ENCODE measurements at places on chromosomes 3 and 15. TPM values are rescaled to one million over a fixed set of nuclear protein-coding genes. Genes with fewer than 3 reads are reported as not detected.

DNA sequence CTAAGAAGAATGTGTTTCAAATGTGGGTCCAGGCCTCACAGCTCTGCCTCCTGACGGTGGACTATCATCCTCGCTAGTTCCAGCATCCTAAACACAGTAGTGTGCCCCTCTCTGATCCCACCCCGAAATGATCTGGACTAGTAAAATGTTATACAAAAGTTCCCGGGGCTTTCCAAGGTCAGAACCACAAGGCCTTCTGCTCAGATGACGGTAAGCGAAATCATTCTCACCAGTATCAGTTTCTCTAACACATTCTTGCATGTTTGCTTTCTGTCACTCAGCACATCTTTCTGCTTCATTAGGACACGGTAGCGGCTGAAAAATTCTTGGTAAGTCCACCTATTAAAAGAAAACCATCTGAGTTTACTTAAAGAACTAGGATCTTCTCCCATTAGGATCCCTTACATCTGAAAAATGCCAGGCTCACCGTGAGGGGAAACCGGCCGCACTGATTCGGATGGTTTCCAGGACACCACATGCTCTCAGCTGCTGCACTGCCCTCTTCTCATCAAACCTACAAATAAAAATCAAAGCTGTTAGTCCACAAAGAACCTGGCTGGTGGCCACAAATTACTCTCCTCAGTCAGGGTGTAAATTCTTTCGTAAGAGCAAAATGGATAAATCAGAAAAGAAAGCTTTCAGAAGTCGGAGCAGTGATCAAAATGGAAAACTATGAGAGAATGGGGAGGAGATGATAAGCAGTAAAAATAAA lies 83.9 kb upstream of the MYO5C start:
- no peaks in the 10 kb centered on the region for H3K4me1 ChIP-seq
- peaks cover 44% of the 10 kb centered on the region for H3K36me3 ChIP-seq
- DNase-seq, result no peak
- no peak overlapping the region for H3K27ac ChIP-seq

GRCh38 chr3:68858549-68858948 lies 73.8 kb downstream of the TAFA4 start:
- no peak overlapping the region for H3K4me3 ChIP-seq
- no peak overlapping the region for H3K27ac ChIP-seq
- H3K36me3 ChIP-seq, result no peaks in the 10 kb centered on the region
- H3K27me3 ChIP-seq, result no peaks in the 10 kb centered on the region
- no peak for DNase-seq

GRCh38 chr3:148233403-148233802 lies 464.3 kb upstream of the AGTR1 start:
- no peaks in the 10 kb centered on the region for H3K4me1 ChIP-seq
- DNase-seq, result no peak
- H3K4me3 ChIP-seq, result no peak overlapping the region
- no peaks in the 10 kb centered on the region for H3K27me3 ChIP-seq
- H3K36me3 ChIP-seq, result no peaks in the 10 kb centered on the region

GRCh38 chr3:55723653-55724406 lies 236.7 kb upstream of the WNT5A start:
- no peak overlapping the region for H3K4me3 ChIP-seq
- DNase-seq, result no peak
- no peaks in the 10 kb centered on the region for H3K36me3 ChIP-seq

GRCh38 chr15:83436513-83437158 lies 10.5 kb upstream of the SH3GL3 start:
- H3K4me1 ChIP-seq, result no peaks in the 10 kb centered on the region
- no peak overlapping the region for H3K4me3 ChIP-seq

The IL16 gene
- 39.3 TPM for total RNA-seq

The SAMMSON gene
- total RNA-seq, result not detected

DNA sequence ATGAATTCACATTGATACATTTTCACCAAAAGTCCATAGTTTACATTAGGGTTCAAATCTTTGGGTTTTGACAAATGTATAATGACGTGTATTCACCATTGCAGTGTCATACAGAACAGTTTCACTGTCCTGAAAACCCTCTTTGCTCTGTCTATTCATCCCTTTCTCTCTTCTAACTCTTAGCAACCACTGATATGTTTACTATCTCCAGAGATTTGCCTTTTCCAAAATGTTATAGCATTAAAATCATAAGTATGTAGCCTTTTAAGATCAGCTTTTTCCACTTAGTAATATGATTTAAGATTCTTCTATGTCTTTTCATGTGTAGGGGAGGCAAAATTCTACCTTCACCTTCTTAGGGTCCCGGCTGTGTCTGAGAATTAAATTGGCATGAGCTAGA lies 203.8 kb downstream of the TPRG1 start:
- H3K36me3 ChIP-seq, result no peaks in the 10 kb centered on the region
- no peak overlapping the region for H3K4me3 ChIP-seq
- H3K27me3 ChIP-seq, result no peaks in the 10 kb centered on the region
- DNase-seq, result no peak
- no peak overlapping the region for H3K27ac ChIP-seq

The CAV3 gene
- 0.32 TPM for total RNA-seq

DNA sequence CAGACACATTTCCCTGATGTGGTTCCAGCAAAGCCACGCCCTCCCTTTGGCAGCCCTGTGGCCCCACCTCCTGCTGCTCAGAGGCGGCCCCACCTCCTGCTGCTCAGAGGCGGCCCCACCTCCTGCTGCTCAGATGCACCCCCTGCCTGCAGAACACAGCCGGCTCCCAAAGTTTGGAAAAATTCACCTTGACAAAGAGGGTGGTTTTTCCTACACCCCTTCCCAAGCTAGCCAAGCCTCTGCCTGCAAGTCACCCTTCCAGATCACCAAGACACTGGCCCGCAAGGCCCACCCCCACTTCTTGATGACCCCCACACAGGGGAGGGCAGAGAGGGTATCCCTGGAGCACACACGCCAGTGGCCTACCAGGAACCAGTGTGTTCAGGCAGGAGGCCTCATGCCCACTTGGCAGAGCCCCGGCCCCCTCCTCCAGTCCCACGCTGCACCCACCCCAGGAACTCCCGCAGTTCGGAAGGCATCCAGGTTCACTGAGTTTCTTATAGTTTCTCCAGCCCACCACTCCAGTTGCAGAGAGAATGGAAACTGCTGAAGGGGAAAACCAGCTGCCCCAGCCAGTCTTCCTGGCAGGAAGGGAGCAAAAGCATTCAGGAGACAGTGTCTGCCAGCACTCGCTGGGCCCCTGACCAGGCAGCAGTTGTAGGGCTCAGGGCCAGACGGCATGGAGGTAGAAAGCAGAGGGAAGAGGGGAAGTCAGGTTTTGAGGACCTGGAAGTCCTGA lies 2.3 kb upstream of the HAPLN3 start:
- peaks cover 27% of the 10 kb centered on the region for H3K4me1 ChIP-seq
- H3K36me3 ChIP-seq, result peaks cover 6% of the 10 kb centered on the region
- H3K4me3 ChIP-seq, result no peak overlapping the region
- no peak overlapping the region for H3K27ac ChIP-seq
- peak; percentile 91 for DNase-seq

GRCh38 chr15:80567721-80568157 lies 127.4 kb upstream of the ABHD17C start:
- H3K36me3 ChIP-seq, result no peaks in the 10 kb centered on the region
- no peaks in the 10 kb centered on the region for H3K4me1 ChIP-seq

- DNase-seq, result no peak
- no peaks in the 10 kb centered on the region for H3K36me3 ChIP-seq
- no peaks in the 10 kb centered on the region for H3K27me3 ChIP-seq
- H3K27ac ChIP-seq, result no peak overlapping the region
Observed at GRCh38 chr3:108755686-108756085, 1.5 kb downstream of the RETNLB start.

GRCh38 chr3:31254483-31254882 lies 278.2 kb upstream of the STT3B start:
- H3K36me3 ChIP-seq, result no peaks in the 10 kb centered on the region
- no peak for DNase-seq
- no peaks in the 10 kb centered on the region for H3K27me3 ChIP-seq
- no peak overlapping the region for H3K27ac ChIP-seq
- no peak overlapping the region for H3K4me3 ChIP-seq

The TMEM212 gene
- not detected for total RNA-seq

DNA sequence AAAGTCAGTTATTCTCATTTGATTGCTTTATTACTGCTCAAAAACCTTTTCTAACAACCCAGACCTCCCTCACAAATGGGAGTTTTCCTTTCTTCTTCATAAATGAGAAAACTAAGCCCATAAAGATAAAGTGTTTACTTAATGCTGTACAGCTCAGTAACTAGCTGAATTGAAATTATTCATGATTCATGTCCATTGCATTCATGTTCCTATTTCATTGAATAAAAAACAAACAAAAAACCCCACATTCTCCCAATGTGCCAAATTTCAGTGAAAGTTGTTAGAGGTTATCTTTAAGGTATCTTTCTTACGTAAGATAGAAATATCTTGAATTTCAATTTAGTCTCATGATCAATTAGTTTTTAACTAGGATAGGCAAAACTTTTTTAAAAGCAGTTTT lies 2.8 kb downstream of the PLSCR2 start:
- no peaks in the 10 kb centered on the region for H3K27me3 ChIP-seq
- no peak overlapping the region for H3K4me3 ChIP-seq

GRCh38 chr15:88894819-88895767 lies at the start of gene HAPLN3:
Gene HAPLN3 (minus strand): TSS chr15:88895544. CDS start chr15:88887298, 8,246 bp downstream.
- peaks cover 27% of the 10 kb centered on the region for H3K4me1 ChIP-seq
- peak within 1 kb of the TSS; percentile 67 for H3K4me3 ChIP-seq
- H3K27ac ChIP-seq, result no peak within 1 kb of the TSS

DNA sequence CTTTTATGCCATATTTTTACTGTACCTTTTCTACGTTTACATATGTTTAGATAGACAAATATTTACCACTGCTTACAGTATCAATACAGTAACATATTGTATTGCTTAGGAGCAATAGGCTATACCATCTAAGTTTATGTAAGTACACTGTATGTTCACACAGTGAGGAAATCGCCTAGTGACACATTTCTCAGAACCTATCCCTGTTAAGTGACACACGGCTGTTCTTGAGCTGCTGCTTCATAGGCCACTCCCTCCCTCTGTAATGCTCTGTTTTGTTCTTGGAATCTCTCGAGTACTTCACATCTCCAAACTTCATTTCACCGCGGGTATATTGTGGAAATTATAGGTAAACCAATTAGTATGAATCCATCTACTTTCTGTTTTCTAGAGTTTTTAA lies 13.4 kb upstream of the SELENOT start:
- no peak overlapping the region for H3K4me3 ChIP-seq
- no peak overlapping the region for H3K27ac ChIP-seq
- peaks cover 10% of the 10 kb centered on the region for H3K36me3 ChIP-seq
- no peaks in the 10 kb centered on the region for H3K4me1 ChIP-seq
- DNase-seq, result no peak

GRCh38 chr15:67836477-67836876 lies 3.4 kb downstream of the RNU6-1 start:
- peaks cover 56% of the 10 kb centered on the region for H3K4me1 ChIP-seq
- H3K27ac ChIP-seq, result no peak overlapping the region
- H3K27me3 ChIP-seq, result peaks cover 47% of the 10 kb centered on the region

DNA sequence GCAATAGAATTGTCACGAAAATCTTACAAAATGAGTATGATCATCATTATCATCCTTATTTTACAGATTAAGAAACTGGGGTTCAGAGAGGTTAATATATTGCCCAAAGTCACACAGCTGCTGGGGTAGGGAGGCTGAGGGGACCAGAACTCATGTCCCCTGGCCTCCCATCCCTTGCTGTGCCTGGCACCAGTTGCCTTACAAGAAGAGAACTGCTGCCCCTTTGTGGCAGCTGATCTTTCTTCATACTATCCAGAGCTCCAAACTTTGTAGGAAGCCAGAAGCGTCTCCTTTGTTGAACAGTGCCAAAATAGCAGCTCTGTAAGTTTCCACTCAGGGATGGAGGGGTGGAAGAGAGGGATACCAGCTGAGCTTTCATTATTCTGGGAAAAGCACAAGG lies 236.8 kb upstream of the TBC1D5 start:
- no peak overlapping the region for H3K4me3 ChIP-seq
- no peaks in the 10 kb centered on the region for H3K36me3 ChIP-seq
- H3K27me3 ChIP-seq, result no peaks in the 10 kb centered on the region
- no peaks in the 10 kb centered on the region for H3K4me1 ChIP-seq
- no peak for DNase-seq

- H3K27ac ChIP-seq, result no peak overlapping the region
- DNase-seq, result no peak
- H3K27me3 ChIP-seq, result no peaks in the 10 kb centered on the region
- H3K4me1 ChIP-seq, result no peaks in the 10 kb centered on the region
- no peaks in the 10 kb centered on the region for H3K36me3 ChIP-seq
- no peak overlapping the region for H3K4me3 ChIP-seq
Observed at GRCh38 chr3:46154311-46154710, 53.8 kb downstream of the CCR1 start.

GRCh38 chr3:171829841-171830517 lies 13.2 kb upstream of the TMEM212 start:
- no peak overlapping the region for H3K4me3 ChIP-seq
- peak overlapping the region; percentile 33 for H3K27ac ChIP-seq
- H3K36me3 ChIP-seq, result no peaks in the 10 kb centered on the region
- no peaks in the 10 kb centered on the region for H3K27me3 ChIP-seq
- DNase-seq, result peak; percentile 79

The RASGRF1 gene
- 105 TPM for total RNA-seq

The GABRB3 gene
- 3.2 TPM for total RNA-seq

GRCh38 chr3:147391781-147392624 lies 14.3 kb downstream of the ZIC4 start:
- peaks cover 12% of the 10 kb centered on the region for H3K4me1 ChIP-seq
- DNase-seq, result no peak
- H3K36me3 ChIP-seq, result no peaks in the 10 kb centered on the region
- H3K4me3 ChIP-seq, result no peak overlapping the region
- peaks cover 100% of the 10 kb centered on the region for H3K27me3 ChIP-seq

DNA sequence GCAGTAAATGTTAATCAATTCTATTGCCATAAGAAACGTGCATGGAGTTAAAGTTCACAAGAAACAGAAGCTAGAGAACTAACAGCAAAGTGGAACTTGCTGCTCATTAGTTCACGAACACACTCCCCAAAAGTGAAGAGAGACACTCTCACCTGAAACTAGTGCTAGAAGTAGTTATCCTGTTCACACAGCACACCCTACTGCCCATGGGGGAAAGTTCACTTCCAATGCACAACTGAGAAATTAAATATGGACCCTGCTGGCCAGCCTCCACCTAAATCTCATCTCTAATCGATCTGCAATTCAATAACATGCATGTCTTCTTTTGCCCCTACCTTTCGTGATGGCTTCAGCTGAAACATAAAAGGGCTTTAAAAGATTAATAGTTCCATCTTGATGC lies 39.4 kb upstream of the FRMD4B start:
- no peak for DNase-seq
- H3K27ac ChIP-seq, result no peak overlapping the region

- H3K27me3 ChIP-seq, result no peaks in the 10 kb centered on the region
- no peak overlapping the region for H3K27ac ChIP-seq
- H3K36me3 ChIP-seq, result no peaks in the 10 kb centered on the region
- H3K4me1 ChIP-seq, result peaks cover 6% of the 10 kb centered on the region
- H3K4me3 ChIP-seq, result no peak overlapping the region
- no peak for DNase-seq
Observed at GRCh38 chr3:156812521-156813335, 13.4 kb upstream of the LEKR1 start.

- DNase-seq, result no peak
- H3K27me3 ChIP-seq, result no peaks in the 10 kb centered on the region
- H3K4me3 ChIP-seq, result no peak overlapping the region
- H3K4me1 ChIP-seq, result no peaks in the 10 kb centered on the region
Observed at GRCh38 chr3:21825684-21826083, 74.7 kb upstream of the ZNF385D start.

GRCh38 chr15:30904812-30905211 lies 1.1 kb downstream of the FAN1 start:
- no peak for DNase-seq
- H3K4me3 ChIP-seq, result peak overlapping the region; percentile 88
- peaks cover 8% of the 10 kb centered on the region for H3K4me1 ChIP-seq
- no peaks in the 10 kb centered on the region for H3K27me3 ChIP-seq

GRCh38 chr3:79947469-79947868 lies 179.7 kb upstream of the ROBO1 start:
- H3K36me3 ChIP-seq, result no peaks in the 10 kb centered on the region
- H3K4me1 ChIP-seq, result no peaks in the 10 kb centered on the region
- no peak overlapping the region for H3K4me3 ChIP-seq
- no peak for DNase-seq
- no peak overlapping the region for H3K27ac ChIP-seq
- no peaks in the 10 kb centered on the region for H3K27me3 ChIP-seq
